Nephron progenitor cell (in vitro differentiated cells): ENCODE measurements at places on chromosomes 2 and 18.
A peak's percentile ranks its signal among the peaks of the same experiment; 100 is the strongest.

DNA sequence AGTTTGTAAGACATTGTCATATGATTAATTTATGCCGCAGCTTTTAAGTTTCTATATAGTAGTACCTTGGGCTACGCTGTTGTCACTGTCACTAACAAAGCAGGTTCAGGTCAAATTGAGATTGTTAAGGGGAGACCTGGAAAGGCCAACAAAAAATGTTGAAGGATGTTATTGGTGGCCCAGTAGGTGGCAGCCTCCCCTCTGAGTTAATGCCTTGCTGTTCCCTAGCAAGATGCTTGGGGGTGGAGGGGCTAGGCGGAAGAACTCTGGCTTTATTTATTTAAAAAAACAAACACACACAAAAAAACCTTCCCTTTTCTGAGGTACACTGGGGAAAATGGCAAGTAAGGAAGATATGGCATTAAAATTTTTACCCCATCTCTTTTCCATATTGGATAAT is 128.3 kb upstream of the ATP5MC3 start:
- DNase-seq: peak; percentile 44

DNA sequence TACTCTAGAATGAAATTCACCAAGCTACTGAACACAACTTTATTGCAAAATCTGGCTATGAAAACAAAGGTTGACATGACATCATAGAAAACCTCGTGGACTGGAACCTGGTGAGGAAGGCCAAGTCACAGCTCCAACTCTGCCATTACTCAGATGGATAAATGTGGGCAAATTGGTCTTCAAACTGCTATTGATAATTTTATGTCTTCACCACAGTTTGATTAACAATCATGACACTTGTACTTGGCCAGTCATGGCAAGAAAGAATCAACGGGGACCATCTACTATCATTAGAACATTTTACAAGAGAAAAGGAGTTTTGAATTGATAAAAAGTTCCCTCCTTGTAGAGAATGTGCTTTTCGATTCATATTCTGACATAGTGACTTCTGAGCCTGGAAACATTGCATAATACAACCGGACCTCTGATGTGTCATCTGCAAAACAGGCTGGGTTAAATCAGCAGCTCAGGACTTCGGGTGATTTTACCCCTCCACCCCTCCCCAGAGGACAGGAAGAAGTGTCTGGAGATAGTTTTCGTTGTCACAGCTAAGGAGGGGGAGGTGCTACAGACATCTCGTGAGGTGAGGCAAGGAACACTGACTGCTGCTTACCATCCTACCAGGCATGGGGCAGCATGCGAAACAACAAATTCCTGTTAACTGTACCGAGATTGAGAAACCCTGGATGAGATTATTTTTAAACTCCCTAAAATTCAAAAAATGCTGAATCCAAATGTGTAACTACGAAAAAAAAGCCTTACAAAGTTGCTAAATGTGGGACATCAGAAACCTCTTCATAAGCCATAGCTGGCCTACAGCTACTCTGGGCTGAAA is 8.4 kb downstream of the L3MBTL4 start:
- DNase-seq: no peak

- peak; percentile 9 for DNase-seq
Measured at GRCh38 chr18:28152754-28153153, 24.2 kb downstream of the CDH2 start.

GRCh38 chr2:105708697-105709096 is 36.0 kb upstream of the NCK2 start:
- no peak for DNase-seq

DNA sequence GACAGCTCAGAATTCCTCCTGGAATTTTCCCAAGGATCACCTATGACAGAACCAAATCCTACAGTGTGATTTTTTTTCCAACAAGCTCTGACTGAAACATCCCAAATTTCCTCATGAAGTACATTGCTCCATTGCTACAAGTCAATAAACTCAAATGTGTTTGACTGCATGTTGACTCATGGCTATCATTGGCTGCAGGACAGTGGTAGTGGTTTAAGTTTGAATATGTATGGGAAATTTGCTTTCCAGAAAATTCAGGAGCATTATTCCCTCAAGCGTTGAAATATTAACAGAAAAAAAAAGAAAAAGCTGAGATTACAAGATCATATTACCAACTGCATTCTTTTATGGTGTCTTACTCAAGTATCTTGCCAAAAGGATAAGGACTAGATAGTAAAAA is 402.8 kb upstream of the DSEL start:
- DNase-seq: no peak

- no peak for DNase-seq
Measured at GRCh38 chr2:4529738-4530137, 826.4 kb downstream of the DCDC2C start.

GRCh38 chr2:214560176-214560575 is 149.3 kb downstream of the VWC2L start:
- DNase-seq: no peak

GRCh38 chr18:69196336-69196735 is 204.4 kb upstream of the DOK6 start:
- DNase-seq: no peak

DNA sequence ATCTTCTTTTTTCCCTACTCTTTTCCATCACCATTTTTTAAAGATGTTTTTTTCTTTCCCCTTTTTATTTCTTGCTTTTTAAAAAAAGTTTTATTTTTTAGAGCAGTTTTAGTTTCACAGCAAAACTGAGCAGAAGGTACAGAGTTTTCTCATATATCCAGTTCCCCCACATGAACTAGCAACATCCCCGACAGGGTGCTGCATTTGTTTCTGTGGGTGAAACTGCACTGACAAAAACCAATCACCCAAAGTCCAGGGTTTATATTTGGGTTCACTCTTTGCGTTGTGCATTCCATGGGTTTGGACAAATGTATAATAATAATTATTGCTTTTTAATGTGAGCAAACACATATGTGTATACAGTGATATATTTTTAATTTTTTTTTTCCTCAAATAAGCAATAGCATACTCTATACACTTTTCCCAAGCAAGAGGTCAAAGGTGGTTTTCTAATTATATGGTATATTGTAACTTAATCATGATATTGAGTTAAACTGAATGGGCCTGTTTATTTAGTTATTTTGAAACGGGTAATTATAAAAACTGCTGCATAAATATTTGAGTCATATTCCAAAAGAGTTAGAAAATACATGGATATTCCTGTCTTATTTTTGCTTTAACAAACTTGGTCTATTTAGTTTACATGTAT is 50.3 kb downstream of the NCK2 start:
- no peak for DNase-seq

GRCh38 chr2:234146087-234146826 is 95.8 kb downstream of the SPP2 start:
- no peak for DNase-seq

DNA sequence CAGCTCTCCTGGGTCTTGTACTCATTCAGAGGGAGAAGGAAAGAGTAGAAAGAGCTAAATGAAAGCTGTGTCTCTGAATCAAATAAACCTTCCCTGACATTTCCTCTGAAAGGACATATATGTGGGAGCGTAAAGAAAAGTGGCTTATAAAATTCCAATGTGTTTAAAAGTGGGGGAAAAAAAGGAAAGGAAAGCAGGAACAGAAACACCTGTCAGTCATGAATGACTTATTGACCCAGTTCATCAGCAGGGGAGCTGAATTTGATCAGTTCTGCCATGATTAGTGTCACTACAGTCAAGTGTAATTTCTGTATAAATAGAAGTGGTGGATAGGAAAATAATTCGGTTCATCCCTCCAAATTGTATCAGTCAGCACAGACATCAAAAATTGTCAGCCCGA is 382.5 kb downstream of the ERBB4 start:
- no peak for DNase-seq

DNA sequence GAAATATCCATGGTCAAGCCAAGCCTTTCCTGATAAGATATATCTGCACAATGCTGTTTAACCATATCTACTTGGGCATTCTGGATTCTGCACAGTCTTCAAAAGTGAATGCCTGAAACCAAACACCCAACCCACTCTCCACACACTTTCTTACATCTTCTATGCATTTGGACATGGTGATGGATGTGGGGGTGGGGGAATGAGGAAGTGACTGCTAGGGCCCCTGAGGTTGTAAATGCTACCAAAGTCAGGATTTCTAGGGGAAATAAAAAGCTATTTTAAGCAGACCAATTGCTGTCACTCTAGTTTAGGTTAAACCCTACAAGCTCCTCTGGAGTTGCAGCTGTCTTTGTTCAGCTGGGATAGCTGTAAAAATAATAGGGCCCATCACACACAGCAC is 26.7 kb upstream of the TGFA start:
- DNase-seq: no peak

GRCh38 chr2:21165350-21165749 is 41.6 kb downstream of the TDRD15 start:
- DNase-seq: no peak

- DNase-seq: no peak
Measured at GRCh38 chr2:140589696-140590095, 1541.1 kb downstream of the LRP1B start.

DNA sequence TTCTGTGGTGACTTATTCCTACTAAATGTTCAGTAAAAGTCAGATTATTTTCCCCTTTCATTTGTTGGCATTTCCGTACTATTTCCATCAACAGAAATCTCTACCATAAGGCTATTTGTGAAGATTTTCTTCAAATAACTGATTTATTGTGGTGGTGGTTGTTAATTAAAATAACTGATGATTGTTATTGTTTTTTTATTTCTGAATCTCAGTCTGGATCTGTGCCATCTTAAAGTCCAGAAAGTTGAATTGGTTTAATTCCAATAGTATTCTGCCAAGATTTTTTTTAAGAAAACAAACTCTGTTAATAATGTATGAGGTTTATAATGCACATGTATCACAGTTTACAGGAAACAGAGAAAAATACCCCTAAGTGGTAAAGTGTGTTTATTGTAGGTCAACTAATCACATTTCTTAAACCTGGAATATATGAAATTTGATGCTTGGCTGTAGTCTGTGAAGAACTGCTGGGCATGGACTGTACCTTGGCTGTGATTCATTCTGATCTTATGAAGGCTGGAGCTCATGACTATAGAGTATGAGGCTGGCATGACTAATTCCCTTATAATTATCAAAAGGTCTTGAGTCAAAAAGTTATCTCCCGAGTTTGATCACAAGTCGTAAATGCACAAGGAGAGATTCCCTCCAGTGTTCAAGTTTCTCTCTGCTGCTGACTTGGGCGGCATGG is 134.2 kb upstream of the RND3 start:
- no peak for DNase-seq

GRCh38 chr18:42281124-42281523 is 326.1 kb downstream of the PIK3C3 start:
- DNase-seq: no peak

- DNase-seq: no peak
Measured at GRCh38 chr2:192887337-192887736, 692.6 kb upstream of the TMEFF2 start.

- no peak for DNase-seq
Measured at GRCh38 chr2:147980940-147981528, 39.5 kb downstream of the ORC4 start.

DNA sequence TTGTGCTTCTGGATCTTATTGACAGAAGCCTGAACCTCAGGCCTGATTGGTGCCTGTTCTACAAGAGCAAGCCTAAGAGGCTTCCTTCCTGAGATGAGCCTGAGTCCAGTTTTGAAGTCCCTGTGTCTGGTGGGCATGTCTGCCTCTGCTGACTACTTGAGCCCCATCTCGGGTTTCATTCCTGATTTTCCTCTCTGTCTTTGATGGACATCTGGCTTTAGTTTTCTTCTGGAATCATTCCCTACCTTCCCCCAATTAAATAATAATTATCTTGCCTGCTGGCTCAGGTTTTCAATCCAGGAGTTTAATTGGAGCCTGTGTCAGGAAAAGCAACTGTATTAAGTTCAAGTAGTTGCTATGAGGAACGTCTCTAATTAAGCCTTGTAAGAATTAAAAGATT is 135.5 kb upstream of the MC4R start:
- no peak for DNase-seq

GRCh38 chr2:190697421-190697820 is 48.5 kb downstream of the NAB1 start:
- DNase-seq: no peak

DNA sequence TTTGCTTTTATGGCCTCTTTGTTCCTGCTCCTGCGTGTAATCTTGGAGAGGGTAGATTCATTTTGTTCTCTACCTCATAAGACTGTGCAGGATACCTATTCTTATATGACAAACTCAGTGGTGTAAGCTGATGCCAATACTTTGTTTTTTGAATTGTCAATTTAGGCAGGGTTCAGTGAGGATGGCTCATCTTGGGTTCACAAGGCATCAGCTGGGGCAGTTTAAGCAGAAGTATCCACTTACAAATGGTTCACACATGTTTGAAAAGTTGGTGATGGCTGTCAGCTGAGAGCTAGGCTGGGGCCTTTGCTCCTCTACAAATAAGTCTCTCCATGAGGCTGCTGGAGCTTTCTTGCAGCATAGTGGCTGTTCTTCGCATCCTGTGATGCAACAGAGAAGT is 920.6 kb upstream of the PIK3C3 start:
- no peak for DNase-seq

DNA sequence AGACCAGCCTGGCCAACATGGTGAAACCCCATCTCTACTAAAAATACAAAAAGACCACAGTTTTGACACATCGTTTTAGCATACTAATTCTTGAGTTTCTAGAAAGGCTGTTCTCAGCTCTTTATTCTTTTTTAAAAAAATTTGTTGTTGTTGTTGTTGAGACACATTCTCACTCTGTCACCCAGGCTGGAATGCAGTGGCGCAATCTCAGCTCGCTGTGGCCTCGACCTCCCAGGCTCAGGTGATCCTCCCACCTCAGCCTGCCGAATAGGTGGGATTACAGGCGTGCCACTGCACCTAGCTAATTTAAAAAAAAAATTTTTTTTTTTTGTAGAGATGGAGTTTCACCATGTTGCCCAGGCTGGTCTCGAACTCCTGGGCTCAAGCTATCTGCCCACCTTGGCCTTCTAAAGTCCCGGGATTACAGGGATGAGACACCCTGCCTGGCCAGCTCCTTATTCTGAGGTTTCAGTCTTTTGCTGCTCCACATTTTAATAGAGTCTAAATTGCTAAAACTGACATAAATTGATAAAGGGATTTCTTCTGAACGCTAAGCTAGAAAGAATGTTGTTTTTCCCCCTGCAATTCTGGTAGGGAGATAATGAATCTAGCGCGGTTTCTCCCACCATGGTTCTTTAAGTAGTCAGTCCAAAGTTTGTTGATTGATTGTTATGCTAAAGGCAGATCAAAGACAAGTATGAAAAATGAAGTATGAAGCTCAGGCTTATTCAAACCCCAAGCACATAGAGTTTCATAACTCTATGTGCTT is 32.6 kb upstream of the CABLES1 start:
- no peak for DNase-seq

DNA sequence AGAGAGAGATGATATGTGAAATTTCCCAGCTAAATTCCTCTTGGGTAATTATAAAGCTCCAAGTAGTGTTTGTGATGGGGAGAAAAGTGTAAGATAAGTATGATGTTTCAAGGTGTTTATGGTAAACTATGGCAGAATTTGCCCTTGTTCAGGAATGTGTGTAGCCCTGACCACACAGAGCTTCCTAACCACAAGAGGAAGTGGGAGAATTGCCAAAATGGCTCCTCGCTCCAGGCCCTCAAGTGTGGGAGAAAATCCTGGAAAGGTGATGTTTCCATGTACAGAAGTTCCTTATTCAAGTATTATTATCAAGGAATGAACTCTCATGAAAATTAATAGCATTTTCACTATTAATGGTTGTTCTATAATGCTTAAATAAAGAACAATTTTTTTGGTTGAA is 878.3 kb downstream of the TDRD15 start:
- DNase-seq: no peak
